Stimulated activated CD8-positive, alpha-beta memory T cell treated with anti-CD3 and anti-CD28 coated beads, Interleukin-4, amount 100 ng/mL, for 1 hour (primary cell): ENCODE measurements at places on chromosomes 3 and 15.
A peak's percentile ranks its signal among the peaks of the same experiment; 100 is the strongest.

- DNase-seq, result no peak
These were observed 9.1 kb downstream of the KCNMB2 start for GRCh38 chr3:178545337-178545736.

DNA sequence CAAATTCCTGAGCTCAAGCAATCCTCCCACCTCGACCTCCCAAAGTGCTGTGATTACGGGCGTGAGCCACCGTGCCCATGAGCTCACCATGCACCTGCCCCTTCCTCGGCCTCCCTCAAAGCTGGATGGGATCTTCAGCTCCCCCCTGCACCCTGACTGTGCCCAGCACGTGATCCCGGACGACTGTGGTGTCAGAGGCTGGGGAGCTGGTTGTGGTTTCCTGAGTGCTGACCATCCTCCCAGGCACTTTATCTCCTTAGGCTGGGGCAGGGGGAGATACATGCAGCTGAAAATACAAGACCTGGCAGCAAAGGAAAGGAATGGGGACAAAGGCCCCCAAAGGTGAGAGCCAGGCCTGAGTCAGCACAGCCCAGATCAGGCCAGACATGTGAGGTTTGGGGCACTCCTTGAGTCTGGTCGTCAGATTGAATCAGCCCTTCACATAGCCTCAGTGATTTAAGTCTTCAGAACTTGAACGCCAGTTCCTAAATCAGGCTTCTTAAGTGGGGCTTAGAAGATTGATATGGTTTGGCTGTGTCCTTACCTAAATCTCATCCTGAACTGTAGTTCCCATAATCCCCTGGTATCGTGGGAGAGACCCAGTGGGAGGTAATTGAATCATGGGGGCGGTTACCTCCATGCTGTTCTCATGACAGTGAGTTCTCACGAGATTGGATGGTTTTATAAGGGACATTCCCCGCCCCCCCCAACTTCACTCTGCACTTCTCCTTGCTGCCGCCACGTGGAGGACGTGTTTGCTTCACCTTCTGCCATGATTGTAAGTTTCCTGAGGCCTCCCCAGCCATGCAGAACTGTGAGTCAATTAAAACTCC, 35.8 kb downstream of the PRKCD start:
- no peak for DNase-seq

DNA sequence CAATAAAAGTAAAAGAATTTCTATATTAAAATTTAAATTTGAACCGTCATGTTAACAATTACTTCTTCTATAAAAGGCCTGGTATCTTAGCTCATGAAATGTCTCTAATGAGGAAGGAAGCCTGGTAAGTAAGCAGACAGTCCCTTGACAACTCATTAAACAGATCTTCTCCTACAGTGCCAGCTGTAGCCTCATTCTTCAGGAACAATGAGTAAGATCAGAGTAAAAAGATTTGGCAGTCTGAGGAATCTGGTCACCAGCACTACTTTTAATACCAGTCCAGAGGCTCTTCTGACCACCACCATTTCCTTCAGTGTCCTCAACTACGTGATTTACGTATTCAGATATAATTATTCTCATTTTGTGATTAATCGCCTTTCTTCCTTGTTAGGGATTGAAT, 955.0 kb upstream of the ALCAM start:
- no peak for DNase-seq

- no peak for DNase-seq
These were observed 35.3 kb downstream of the MKRN2 start for GRCh38 chr3:12591997-12592715.

DNA sequence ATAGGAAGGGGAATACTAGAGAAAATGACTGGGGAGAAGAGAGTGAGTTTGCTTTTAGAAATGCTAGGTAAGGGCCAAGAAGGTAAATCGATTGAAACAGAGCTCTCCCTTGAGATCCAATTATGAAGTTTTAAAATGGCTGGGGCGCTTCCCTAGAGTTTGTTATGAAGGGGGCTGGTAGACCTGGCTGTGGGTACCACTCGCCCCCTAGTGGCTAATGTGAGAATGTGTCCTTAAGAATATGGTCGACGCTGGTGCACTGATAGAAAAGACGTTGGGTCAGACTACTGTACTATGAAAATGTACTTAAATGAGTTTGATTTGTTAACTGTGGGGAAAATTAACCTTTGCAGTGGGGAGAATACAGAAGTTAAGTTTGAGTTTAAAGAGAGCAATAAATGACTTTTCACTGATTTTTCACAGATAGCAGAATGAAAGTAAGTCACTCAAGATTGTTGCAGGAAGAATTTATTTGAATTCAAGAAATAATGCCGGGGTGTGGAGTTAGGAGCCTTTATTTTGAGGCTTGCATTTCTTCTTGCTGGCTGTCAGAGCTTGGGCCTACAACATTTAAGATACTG, 9.2 kb downstream of the TMPRSS7 start:
- peak; percentile 5 for DNase-seq

GRCh38 chr15:59313641-59314332, 58.9 kb downstream of the MYO1E start:
- no peak for DNase-seq

DNA sequence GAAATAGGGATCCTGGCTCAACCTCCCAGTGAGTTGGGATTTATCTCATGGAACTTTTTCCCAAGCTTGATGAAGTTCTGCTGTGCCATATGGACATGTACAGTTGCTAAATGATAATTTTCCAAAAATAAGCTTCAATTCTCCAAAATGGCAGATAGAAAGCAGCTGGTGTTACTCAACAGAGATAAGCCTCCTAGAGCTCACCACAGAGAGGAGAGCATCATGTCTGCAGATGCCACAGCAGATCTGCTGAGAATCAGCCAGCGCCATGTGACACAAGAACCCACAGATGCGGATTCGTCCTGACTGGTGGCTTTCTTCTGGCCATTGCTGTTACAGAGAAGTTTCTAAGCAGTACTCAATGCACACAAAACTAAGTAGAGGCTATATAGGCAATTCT, 50.6 kb downstream of the AGTR1 start:
- DNase-seq, result no peak

DNA sequence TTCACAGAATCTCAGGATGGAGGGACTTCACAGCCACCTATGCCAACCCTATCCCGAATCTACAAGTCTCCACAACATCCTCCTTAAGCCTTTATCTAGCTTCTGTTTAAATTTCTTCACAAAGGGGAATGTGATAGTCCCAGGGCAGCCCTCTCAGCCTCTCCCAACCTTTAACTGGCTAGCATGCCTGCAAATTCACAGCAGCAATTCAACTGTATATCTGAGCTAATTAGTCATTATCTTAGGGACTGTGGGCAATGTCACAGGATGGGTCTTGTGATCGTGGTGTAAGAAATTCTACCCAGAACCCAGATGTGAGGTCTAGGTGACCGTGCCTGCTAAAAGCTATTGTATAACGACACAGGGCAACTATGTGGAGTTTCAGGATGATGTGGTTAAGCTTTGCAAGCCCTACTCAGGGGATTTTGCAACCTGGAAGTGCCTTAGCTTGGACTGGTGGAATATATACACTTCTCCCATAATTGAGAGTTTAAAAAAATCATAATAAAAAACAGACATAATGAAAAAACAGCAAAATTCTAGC, 65.5 kb upstream of the FBN1 start:
- no peak for DNase-seq

GRCh38 chr15:70156671-70157271, 59.1 kb upstream of the TLE3 start:
- DNase-seq, result no peak

DNA sequence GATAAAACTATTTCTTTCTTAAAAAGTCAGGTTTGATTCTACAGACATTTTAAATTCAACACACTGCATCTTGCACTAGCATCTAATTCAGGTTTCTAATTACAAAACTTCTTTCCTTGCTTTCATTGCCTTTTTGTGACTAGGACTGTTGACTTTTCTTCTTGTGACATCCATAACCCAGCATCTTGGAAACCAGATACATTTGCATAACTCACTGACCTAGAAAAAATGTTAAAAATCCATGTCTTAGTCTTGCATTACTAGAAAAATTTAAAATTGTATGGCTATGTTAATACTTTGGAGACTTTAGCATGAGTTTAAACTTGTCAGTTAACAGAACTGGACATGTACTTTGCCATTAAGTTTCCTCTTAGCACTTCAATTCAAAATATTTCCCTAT, 72.7 kb downstream of the DTWD1 start:
- DNase-seq, result no peak

DNA sequence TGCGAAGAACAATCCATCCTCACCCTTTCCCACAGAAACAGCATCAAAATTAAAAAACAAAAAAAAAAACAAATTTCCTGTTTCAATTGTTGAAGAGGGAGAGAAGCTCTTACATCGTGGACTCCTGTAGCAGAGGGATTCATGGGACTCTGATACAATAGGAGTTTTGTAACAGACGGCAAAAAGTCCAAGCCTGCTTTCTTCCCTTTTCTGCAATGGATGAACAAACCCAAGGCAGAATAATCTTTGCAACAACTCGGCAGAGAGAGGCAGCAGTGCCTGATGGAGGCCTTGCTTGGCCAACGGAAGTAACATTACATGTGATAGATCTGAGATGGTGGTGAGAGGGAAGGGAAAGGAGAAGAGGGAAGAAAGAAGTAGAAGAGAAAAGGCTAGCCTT, 26.9 kb downstream of the CCR4 start:
- no peak for DNase-seq

DNA sequence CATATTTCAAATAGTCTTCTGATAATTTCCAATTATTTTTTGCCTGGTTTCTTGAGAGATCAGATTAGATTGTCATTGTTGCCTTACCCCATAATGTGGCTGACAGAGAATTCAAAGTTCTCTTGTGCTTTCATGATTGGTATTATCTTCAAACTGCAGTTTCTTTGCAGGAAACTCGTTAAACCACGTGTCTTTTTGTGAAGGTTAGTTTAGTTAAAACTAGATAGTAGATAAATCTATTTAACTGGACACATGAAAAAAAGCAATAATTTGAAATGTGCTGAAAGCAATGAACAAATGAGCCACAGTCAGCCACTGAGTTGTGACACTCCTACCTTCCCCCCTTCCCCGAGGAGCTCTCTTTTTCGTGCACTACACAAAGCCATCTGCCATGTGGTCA, 327.5 kb upstream of the UMPS start:
- DNase-seq, result no peak

DNA sequence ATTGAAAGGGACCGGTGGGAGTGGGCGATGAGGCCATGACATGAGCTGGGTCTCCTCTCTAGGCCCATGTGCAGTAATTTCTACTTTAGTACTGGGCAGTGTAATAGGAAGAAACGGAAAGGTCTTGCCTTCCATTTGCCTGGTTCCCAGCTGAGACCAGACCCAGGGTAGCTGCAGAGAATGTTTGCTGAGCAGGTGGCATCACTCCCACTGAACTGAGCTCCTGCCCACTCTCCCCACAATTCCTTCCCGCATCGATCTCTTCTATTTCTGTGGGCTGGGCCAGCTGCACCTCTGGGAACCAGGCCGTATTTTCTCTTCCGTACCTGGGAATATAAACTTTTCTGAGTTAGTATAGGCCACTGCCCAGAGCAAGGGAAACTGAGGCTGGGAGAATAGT, 15.8 kb downstream of the ESYT3 start:
- DNase-seq, result no peak

GRCh38 chr3:42702982-42703694, 540 bp upstream of the HHATL start:
- no peak for DNase-seq

DNA sequence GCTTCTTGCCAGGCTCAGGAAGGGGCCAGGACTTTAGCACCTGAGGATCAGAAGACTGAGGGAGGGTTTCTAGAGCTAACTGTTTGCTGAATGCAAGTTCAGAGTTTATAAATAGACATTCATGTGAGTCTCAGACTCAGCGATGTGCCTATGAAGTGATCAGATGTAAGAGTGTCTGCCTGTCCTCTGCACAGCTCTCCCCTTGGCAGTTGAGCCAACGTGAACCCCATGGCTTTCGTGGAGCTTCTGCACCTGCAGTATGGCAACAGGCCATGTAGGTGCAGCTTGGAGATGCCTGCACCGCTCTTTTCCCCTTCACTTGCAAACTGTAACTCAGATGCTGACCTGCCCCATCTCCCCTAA, 141.9 kb downstream of the CHDH start:
- DNase-seq, result no peak

DNA sequence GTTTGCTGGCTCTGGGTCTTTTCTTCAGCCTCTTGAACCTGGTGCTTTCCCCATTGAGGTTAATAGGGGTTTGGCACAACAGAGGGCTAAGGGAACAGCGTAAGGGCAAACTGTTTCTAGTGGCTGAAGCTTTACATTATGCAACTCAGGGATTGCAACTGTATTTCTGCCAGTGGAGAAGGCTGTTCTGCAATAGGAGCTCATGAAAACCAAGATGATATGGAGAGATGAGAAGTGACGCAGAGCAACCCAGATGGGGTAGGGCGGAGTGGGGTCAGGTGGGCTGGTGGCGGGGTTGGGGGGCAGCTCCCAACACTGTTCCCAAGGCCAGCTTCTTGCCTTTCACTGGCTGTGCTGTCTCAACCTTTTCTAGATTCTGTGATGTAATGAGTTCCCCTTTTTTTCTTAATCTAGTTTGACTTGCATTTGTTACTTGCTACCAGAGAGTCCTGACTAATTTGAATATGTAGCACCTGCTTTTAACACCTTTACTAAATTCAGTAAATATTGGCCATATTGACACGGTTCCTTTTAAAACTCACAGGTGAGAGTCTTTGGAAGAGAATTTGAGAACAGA, 7.2 kb downstream of the GXYLT2 start:
- DNase-seq, result no peak

- DNase-seq, result no peak
These were observed 762 bp upstream of the ARL6 start for GRCh38 chr3:97763586-97764406.

- DNase-seq, result no peak
These were observed 94.6 kb upstream of the UBE2E2 start for GRCh38 chr3:23108451-23109057.

DNA sequence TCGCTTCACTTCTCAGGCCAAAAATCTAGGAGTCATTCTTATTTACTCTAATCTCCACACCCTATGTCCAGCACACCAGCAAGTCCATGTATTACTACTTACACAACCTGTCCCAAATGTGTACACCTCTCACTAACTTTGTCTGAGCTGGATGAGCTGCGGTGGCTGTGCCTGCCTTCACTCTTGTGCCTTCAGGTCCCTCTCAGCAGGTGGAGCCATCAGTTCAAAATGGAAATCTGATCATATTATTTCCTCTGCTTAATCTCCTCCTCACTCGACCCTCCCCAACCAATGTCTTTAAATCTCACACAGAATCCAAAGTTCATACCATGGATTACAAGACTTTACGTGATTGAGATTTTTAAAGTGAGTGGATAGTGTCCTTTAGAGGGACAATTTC, 82.8 kb downstream of the SSR3 start:
- DNase-seq, result no peak

- DNase-seq, result no peak
These were observed 17.6 kb downstream of the MUC13 start for GRCh38 chr3:124916837-124917409.

DNA sequence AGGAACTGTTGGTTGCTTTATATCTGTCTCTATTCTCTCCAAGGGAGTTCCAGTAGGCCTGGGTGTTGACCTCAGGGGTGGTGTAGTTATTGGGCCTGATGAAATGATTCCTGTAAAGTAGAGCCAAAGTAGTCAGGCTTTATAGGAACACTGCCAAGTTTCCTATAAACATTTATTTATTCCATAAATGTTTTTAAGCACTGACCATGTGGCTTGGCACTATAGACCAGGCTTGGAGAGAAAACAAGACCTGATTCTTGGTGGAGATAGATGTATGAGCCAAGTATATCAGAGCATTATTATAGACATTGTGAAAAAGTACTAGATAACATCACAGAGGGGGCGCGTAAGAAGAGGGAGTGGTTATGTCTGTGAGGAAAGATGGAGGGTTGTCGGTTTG, 65.9 kb downstream of the TFG start:
- no peak for DNase-seq

GRCh38 chr3:38090453-38090852, 46.5 kb downstream of the ACAA1 start:
- DNase-seq, result no peak
